ENCODE measurements at places on chromosomes 7 and 10.

GRCh38 chr7:126635545-126635944 lies 617.2 kb downstream of the GRM8 start:
- DNase-seq, result no peak

DNA sequence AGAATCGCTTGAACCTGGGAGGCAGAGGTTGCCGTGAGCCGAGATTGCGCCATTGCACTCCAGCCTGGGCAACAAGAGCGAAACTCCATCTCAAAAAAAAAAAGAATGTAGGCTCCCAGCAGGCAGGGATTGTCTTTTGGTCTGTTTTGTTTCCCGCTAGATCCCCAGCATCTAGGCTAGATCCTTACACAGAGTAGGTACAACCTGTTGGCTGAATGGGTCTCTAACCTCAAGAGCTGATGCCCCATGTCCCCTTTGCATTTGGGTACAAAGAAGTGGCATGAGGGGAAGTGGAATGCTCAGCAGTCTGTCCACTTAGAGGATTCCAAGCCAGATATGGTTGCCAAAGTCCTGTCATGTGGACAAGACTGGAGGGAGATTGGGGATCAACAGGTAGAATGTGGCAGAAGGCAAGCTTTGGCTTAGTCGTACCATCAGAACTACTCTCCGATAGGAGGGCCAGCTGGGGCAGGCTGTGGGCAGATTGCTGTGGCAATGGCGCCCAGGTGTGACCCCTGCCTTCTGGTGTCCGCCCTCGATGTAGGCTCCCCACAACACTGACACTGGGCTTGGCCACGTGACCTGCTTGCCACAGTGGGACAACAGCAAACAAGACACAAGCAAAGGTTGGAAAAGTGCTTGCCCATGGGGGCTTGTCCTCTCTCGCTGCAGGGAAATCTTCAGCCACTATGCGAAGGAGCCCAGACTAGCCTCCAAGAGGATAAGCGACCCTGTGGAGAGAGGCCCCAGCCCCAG lies 21.4 kb downstream of the LEP start:
- no peak for DNase-seq

DNA sequence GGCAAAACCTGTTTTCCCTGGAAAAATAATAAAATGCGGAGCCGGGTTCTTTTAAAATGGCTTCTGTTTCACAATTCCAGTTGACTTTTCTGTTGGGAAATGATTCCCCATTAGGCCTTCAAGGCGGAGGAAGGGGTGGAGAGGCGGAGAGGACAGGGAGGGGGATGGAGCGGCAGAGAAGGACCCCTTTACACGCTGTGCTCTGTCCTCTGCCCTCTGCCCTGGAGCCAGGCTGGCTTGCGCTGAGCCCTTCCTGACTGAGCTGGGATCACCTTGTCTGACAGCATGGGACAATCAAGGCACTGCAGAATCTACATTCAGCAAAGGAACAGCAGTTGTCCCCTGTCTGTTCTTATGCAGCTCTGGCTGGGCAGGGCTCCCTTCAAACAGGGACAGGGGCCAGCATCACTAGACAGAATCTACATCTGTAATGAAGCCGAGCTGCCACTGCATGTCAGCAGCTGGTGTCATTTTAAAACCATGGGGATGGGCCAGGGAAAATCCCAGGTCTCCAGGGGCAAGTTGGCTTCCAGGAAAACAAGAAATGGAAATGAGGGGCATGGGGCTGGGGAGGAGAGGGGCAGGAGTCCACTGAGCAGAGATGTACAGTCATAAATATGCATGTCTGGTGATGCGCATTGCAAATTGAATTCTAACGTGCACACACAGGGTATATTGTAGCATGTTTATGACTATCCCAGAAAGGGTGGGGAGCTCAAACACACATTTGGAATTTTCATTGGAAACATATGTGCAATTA lies 120.0 kb downstream of the MKX start:
- DNase-seq, result no peak

DNA sequence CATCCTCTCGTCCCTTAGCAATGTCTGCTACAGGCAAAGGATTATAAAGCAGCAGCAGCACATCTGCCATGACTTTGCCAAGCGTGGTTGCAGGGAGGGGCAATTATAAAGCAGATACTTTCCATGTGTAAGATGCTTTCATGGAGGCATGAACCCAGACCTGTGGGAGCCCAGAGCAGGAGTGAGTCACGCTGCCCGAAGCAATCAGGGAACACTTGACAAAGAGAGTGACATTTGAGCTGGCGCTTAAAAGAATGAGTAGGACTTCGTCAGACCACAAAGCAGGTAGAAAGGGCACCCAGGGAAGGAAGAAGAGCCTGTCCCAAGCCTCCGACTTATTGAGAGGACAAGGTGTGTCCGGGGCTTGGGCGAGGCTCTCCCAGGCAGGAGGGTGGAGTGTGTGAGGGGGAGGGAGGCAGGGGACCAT lies 147.2 kb downstream of the MYOF start:
- no peak for DNase-seq

GRCh38 chr10:19877466-19878255 lies 61.4 kb downstream of the PLXDC2 start:
- DNase-seq, result no peak

- no peak for DNase-seq
Measured at GRCh38 chr10:87538092-87539015, 33.7 kb downstream of the MINPP1 start.

- DNase-seq, result no peak
Measured at GRCh38 chr7:157250605-157251228, 86.1 kb upstream of the DNAJB6 start.

GRCh38 chr10:95428701-95429100 lies 132.5 kb downstream of the SORBS1 start:
- no peak for DNase-seq

- no peak for DNase-seq
Measured at GRCh38 chr10:106768204-106768603, 396.3 kb downstream of the SORCS1 start.

DNA sequence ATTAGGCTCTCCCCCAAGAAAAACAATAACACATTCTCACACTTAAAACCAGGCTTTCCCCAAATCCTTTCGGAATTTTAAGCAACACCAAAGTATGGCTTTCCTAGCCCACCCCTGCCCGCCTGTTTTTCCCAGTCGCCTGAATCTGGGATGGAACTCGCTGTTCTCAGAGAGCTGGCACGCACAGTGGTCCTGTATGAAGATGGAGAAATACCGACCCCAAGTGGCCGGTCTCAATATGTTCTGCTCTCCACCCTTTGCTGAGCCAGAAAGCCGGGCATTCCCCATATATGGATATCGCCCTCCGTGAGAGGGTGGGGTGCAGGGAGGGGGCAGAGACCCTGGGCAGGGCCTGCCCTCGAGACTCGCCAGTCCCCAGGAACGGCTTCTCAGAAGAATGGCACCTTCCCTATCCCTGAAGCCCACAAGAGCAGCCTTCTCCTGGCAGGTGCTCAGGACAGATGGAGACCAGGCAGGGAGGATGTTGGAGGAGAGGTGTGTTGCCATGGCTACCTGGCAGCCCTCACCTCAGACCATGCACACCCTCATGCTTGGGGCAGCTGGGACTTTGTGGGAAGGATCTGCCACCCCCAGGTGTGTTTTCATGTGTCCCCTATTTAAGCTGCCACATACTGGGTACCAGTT lies 3.4 kb downstream of the TACR2 start:
- peak; percentile 21 for DNase-seq

DNA sequence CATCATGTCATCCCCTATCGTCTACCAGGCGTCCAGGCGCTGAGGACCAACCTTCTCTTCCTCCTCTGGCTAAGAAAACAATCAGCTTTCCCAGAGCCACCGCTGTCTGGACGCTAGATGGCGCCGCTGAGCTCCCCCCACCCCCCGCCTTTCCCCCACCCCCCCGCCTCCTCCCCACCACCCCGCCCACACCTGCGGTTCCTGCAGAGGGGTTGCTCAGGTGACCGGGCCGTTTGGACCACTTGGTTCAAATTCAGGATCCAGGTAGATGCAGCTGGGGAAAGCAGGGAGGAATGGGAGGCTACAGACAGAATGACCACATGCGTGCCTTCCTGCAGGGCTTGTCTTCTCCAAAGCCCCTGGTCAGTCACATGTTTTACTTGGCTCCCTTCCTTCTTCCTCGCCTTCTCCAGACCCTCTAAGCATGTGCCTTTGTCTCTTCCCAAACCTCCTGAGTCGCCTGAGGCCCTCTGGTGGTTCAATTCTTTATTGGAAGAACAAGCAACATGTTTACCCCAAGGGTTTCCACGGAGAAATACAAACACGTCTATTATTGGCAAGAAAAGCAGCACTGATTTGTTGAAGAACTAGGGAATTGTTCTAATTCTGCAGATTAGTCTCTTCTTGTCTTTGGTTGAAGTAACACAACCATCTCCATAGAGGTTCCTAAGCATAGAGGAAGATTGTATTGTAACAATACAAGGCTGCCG lies 24.7 kb downstream of the AOC1 start:
- DNase-seq, result peak; percentile 79

DNA sequence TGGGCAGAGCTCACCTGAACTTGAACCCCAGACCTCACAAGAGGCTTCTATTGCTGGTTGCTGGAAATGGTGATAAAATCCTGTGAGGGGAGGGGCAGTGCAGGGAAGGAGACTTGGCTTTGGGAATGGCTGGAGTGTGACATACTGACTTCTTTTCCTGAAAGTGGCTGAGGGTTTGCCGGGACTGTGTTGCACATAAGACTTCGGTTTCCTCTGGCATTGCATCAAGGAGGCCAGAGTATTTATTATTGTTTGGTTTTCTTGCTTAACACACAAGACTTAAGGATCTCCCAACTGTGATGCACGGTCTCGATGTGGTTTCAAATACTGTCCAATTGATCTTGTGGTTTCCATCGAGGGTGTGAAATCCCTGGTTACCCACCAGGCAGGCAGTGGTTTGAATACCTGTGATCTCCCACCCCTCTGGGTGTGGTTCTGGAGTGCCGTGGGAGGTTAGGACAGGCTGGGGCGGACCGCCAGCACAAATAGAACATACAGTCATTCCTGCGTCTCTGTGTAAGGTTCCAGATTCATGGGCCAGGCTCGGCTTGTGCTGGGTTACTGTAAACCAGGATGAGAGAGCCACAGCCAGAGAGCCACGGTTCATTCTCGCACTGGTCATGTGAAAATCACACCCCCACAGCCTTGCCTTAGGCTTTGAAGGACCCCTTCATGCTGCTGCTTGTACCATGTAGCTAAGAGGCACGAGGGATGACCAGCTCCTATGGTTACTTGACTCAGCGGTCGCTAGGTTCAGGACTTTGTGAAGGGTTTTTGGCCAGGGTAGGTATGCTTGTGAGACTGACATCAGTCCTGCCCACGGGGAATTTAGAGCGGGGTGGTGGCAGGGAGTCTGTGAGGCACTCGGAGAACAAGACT lies 39.2 kb downstream of the WBP1L start:
- DNase-seq, result no peak

GRCh38 chr7:132581431-132581830 lies 5.2 kb upstream of the PLXNA4 start:
- DNase-seq, result no peak

- no peak for DNase-seq
Measured at GRCh38 chr7:104962781-104963180, 51.2 kb upstream of the KMT2E start.

DNA sequence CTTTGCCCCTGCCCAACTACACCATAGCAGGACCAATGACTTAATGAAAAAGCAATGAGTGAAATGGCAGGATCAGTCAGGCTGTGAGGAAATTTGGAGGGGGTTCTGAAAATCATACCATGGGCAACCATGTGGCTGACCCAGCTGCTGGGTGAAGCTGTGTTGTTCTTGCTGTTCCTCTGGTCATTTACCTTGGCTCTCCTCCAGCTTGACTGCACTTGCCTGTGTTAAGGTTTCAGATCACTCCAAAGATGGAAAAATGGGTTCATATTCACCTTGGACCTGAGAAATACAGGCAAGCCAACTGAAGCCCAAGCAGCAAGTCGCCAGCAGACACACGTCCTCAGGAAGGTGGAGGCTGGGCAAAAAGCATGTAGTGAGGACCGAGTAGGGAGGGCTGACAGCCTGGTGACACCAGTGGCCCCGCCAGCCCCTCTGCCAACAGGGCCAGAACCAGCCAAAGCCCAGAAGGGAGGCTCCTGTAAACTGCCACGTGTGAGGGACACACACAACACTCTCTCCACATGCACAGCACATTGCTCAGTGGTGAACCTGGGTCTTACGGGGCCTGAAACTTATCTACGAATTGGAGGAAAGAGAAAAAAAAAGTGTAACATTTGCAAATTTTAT lies 40.1 kb downstream of the PARP12 start:
- DNase-seq, result no peak

DNA sequence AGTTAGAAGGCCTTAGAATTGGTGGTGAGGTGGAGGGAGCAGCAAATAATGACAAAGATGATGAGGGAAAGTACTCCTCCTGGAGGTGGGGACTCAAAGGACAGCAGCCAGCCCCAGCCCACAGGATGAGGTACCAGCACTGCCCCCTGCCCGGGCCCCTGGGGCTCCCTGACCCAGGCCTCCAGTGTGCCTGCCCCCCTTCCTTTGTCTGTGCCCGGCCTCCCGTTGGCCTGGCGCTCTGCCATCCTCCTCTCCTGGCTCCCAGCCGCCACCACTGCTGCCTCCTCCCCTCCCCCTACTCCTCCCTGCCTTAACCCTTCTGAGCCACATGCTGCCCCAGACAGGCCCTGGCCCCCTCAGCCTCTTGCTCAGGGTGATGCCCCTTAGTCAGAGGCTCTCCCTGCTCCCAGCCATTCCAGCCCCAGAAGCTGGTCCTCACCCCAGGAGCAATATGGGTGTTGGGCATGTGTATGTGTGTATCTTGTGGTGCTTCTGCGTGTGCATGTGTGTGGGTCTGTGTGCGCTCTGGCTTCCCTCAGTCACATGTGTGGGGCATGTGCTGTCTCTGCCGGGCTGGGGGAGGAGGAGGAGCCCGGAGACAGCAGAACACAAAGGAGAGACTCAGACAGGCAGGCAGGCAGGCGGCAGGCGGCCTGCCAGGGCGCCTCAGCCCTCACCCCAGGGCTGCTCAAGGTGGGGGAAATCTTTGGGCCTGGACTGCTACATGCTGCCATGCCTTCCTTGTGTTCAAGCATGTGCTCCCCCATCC lies 2.6 kb downstream of the LDB1 start:
- peak; percentile 83 for DNase-seq

GRCh38 chr7:147578196-147578595 lies 1012.4 kb upstream of the C7orf33 start:
- DNase-seq, result no peak

DNA sequence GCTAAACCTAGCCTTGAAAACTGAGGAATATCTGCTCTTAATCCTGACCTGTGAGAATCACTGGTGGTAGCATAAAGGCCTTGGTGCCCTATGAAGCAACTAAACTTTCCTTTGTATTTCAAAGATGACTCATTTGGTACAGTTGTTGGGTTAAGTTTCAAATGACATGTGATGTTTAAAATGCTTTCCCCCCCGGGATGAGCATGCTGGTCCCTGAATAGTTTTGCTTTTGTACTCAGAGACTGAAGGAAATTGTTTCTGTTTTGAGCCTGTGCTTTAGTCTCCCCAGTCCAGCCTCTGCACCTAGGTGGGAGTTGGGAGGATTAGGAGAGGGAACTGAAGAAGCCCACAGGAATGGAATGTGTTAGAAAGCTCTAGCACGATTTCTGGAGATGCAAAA lies 258.9 kb upstream of the NPY start:
- DNase-seq, result no peak
